ENCODE measurements at places on chromosomes 12 and 14. TPM values are rescaled to one million over a fixed set of nuclear protein-coding genes. Genes with fewer than 3 reads are reported as not detected.
A peak's percentile ranks its signal among the peaks of the same experiment; 100 is the strongest.

Gene PRB2
- not detected for total RNA-seq

DNA sequence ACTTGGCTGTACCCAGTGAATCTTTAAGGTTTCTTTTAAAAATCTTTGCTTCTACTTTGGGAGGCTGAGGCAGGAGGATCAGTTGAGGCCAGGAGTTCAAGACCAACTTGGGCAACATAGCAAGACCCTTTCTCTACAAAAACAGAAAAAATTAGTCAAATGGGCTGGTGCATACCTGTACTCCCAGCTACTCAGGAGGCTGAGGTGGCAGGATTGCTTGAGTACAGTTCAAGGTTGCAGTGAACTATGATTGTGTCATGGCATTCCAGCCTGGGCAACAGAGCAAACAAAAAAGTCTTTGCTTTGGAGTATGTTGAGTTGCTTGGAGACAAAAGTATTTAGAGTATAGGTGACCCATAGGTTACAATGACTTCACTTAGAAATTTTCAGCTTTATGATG, 6.2 kb upstream of the DDX55 start:
- no peaks in the 10 kb centered on the region for H3K27me3 ChIP-seq
- H3K36me3 ChIP-seq, result peaks cover 10% of the 10 kb centered on the region
- no peak overlapping the region for H3K4me3 ChIP-seq

Gene PIWIL1
- total RNA-seq, result not detected

Gene FBLN5
- 91.8 TPM for total RNA-seq

DNA sequence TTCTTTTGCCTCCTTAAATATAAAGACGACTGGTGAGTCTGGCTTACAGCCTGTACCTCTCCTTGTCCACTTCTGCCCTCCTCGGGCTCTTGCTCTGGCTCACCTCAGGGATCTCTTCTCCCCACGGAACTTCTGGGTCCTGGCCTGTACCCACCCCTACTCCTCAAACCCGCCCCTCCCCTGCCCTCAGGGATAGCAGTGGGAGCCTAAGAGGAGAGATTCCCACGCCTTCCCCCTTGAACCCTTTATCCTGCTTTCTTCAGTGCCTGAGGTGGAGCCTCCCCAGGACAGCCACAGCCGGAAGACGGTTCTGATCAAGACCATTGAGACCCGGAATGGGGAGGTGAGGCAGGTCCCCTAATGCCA, 2.7 kb downstream of the PRPH start:
- H3K4me3 ChIP-seq, result no peak overlapping the region
- no peaks in the 10 kb centered on the region for H3K36me3 ChIP-seq
- H3K27me3 ChIP-seq, result peaks cover 50% of the 10 kb centered on the region
- DNase-seq, result peak; percentile 32

- DNase-seq, result peak; percentile 64
- no peak overlapping the region for H3K4me3 ChIP-seq
- H3K27ac ChIP-seq, result peak overlapping the region; percentile 43
- peaks cover 19% of the 10 kb centered on the region for H3K4me1 ChIP-seq
Measured at GRCh38 chr12:88471331-88472045, 108.8 kb downstream of the KITLG start.

- H3K27me3 ChIP-seq, result no peaks in the 10 kb centered on the region
- H3K4me3 ChIP-seq, result no peak overlapping the region
Measured at GRCh38 chr12:94192506-94192905, 44.1 kb downstream of the PLXNC1 start.

DNA sequence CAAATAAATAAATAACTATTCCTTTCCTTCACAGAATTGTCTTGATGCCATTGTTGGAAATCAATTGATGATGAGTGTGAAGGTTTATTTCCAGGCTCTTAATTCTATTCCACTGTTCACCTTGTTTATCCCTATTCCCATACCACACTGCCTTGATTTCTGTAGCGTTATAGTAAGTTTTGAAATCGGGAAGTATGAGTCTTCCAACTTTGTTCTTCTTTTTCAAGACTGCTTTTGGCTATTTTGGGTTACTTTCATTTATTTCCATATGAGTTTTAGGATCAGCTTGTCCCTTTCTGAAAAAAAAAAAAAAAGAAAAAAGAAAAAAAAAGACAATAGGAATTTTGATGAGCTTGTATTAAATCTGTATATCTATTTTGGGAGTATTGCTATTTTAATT, 9.3 kb upstream of the CDK2AP1 start:
- H3K4me3 ChIP-seq, result no peak overlapping the region
- H3K27ac ChIP-seq, result no peak overlapping the region
- H3K36me3 ChIP-seq, result no peaks in the 10 kb centered on the region
- H3K27me3 ChIP-seq, result no peaks in the 10 kb centered on the region
- H3K4me1 ChIP-seq, result no peaks in the 10 kb centered on the region

Gene BCL11B
- 0.28 TPM for total RNA-seq

DNA sequence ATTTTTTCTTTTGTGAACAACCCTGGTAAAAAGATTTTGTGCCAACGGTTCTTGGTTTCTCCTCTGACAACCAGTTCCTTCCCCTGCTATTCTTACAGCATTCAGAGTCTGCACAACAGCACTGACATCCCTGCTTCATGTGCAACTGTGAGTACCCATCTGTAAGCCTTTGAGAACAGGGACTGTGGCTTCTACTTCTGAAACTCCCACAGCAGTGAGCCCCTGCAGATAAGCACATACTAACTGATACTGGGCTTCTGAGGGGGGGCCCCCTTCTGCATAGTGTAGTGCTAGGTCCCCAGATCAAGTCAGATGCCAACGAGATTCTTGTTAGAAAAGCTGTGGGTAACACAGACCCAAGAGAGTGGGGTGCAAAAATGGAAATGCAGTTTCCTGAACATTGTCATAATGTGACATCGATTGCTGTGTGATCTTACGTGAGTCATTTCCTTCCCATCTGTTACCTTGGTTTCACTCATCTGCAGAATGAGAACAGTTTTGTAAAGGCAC, 11.1 kb upstream of the NINJ2 start:
- no peak for DNase-seq
- no peaks in the 10 kb centered on the region for H3K36me3 ChIP-seq
- no peaks in the 10 kb centered on the region for H3K27me3 ChIP-seq

DNA sequence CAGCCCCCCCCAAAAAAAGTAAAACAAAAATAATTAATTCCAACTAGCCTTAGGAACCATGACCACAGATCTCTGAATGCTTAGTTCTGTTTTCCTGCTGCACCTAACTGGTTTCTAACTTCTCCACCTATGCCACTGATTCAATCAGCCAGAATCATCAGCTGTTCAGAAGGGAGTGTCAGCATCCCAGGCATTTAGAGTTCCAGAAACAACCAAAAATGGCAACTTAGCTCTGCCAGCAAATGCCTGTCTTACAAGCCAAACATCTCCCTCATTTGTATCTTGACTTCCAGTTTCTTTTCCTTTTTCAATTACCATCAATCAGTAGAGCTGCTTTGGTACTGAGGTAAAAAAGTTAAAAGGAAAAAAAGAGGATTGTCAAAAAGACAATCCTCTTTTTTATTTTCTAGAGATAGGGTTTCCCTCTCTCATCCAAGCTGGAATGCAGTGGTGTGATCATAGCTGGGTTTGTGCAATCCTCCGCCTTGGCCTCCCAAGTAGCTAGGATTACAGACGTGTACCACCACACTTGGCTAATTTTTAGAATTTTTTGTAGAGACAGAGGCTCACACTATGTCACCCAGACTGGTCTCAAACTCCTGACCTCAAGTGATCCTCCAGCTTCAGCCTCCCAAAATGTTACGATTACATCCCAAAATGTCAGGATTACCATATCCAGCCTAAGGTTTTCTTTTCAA, 45.2 kb upstream of the ISM2 start:
- H3K4me3 ChIP-seq, result no peak overlapping the region
- H3K4me1 ChIP-seq, result peaks cover 31% of the 10 kb centered on the region
- no peak overlapping the region for H3K27ac ChIP-seq
- no peaks in the 10 kb centered on the region for H3K27me3 ChIP-seq

- no peaks in the 10 kb centered on the region for H3K27me3 ChIP-seq
- H3K4me1 ChIP-seq, result no peaks in the 10 kb centered on the region
- H3K36me3 ChIP-seq, result peaks cover 29% of the 10 kb centered on the region
- no peak overlapping the region for H3K27ac ChIP-seq
Measured at GRCh38 chr14:102221026-102221425, 81.3 kb downstream of the WDR20 start.

GRCh38 chr12:93460902-93461301, 6.4 kb upstream of the MRPL42 start:
- no peaks in the 10 kb centered on the region for H3K27me3 ChIP-seq
- H3K36me3 ChIP-seq, result no peaks in the 10 kb centered on the region
- H3K4me1 ChIP-seq, result no peaks in the 10 kb centered on the region
- H3K4me3 ChIP-seq, result no peak overlapping the region

GRCh38 chr12:29149691-29150281, 708 bp downstream of the FAR2 start:
- peak overlapping the region; percentile 82 for H3K27ac ChIP-seq
- H3K4me3 ChIP-seq, result peak overlapping the region; percentile 60
- DNase-seq, result peak; percentile 68
- H3K27me3 ChIP-seq, result no peaks in the 10 kb centered on the region

DNA sequence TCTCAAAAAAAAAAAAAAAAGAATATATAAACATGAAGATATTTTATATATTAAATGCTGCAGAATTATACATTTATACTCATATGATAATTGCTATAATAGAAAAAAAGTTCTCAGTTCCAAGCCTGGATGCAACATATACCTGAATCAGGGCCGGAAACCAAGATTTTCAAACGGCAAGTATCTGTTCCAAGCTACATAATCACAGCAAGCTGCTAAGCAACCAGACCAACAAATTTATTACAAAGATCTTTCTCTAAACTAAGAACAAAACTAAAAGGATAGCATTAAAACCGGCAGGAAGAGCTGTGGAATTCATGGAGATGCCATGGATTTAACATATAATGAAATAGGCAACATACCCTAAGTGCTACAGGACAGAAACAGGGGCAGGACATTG, 7.1 kb downstream of the RACGAP1 start:
- H3K4me3 ChIP-seq, result no peak overlapping the region
- no peaks in the 10 kb centered on the region for H3K27me3 ChIP-seq
- peaks cover 18% of the 10 kb centered on the region for H3K4me1 ChIP-seq
- H3K36me3 ChIP-seq, result no peaks in the 10 kb centered on the region
- DNase-seq, result no peak

DNA sequence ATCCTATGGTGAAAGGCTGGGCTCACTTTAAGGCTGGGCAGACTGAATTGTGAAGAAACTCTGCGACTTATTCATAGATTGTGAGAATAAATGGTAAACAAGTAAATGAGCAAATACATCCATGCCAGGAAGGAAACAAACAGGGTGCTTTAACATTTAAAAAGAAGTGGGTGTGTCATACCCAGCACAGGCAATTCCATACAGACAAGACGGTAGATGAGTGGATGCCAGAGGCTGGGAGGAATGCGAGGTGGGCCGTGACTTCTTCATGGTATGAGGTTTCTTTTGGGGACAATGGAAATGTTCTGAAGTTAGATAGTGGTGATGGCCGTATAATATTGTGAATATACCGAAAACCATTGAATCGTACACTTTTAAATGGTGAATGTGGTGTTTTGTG, 49.8 kb upstream of the CDKN3 start:
- H3K4me3 ChIP-seq, result no peak overlapping the region
- H3K27ac ChIP-seq, result no peak overlapping the region
- no peaks in the 10 kb centered on the region for H3K36me3 ChIP-seq
- H3K27me3 ChIP-seq, result no peaks in the 10 kb centered on the region

GRCh38 chr14:29788093-29788492, 139.6 kb downstream of the PRKD1 start:
- H3K4me3 ChIP-seq, result no peak overlapping the region
- no peaks in the 10 kb centered on the region for H3K4me1 ChIP-seq

DNA sequence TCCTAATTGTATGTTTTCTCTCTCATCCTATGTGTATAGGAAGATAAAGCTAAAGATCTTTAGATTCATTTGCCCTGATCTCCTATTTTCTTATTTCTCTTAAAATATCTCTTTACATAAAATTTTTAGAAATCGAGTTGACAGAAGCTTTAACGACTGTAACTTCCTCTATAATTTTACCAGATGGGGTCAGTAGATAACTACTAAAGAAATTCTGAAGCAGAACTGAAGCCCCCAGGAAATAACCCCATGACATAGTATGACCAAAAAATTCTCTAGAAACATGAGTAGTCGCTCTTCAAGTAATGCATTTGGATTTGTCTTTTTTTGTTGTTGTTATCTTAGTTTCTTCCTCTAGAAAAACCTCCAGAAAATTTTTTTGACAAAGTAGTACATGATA, 288.0 kb downstream of the ERC1 start:
- H3K4me3 ChIP-seq, result no peak overlapping the region
- H3K4me1 ChIP-seq, result peaks cover 37% of the 10 kb centered on the region
- no peak for DNase-seq
- H3K36me3 ChIP-seq, result no peaks in the 10 kb centered on the region
- no peaks in the 10 kb centered on the region for H3K27me3 ChIP-seq

GRCh38 chr12:2618291-2618995, 176.3 kb upstream of the FKBP4 start:
- H3K27ac ChIP-seq, result no peak overlapping the region
- no peak for DNase-seq
- no peaks in the 10 kb centered on the region for H3K27me3 ChIP-seq
- H3K4me3 ChIP-seq, result no peak overlapping the region
- no peaks in the 10 kb centered on the region for H3K4me1 ChIP-seq

GRCh38 chr14:24784981-24785380, 151.0 kb upstream of the GZMB start:
- no peaks in the 10 kb centered on the region for H3K36me3 ChIP-seq
- no peaks in the 10 kb centered on the region for H3K27me3 ChIP-seq
- peaks cover 10% of the 10 kb centered on the region for H3K4me1 ChIP-seq
- H3K27ac ChIP-seq, result no peak overlapping the region
- H3K4me3 ChIP-seq, result no peak overlapping the region

DNA sequence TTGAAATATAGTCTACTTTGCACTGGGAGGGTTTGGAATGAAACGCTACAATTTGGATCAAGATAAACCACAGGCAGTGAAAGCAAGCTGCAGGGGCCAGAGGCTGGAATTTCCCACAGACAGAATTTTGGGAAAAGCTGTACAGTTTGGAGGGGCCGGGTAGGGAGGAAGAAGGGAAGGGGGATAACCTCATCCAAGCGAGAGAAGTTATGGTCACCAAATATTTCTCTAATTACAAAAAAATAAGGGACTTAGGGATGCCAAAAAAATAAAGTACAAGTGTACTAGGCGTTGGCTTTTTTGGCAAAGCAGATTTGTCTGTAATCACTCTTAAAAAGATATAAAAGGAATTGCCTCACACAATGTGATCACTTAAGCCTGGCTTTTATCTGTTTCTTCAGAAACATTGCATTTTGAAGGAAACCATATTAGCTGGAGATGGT, 31.2 kb upstream of the ADGRD1 start:
- no peaks in the 10 kb centered on the region for H3K36me3 ChIP-seq
- peaks cover 4% of the 10 kb centered on the region for H3K4me1 ChIP-seq
- no peak for DNase-seq
- H3K27ac ChIP-seq, result peak overlapping the region; percentile 37
- no peak overlapping the region for H3K4me3 ChIP-seq

DNA sequence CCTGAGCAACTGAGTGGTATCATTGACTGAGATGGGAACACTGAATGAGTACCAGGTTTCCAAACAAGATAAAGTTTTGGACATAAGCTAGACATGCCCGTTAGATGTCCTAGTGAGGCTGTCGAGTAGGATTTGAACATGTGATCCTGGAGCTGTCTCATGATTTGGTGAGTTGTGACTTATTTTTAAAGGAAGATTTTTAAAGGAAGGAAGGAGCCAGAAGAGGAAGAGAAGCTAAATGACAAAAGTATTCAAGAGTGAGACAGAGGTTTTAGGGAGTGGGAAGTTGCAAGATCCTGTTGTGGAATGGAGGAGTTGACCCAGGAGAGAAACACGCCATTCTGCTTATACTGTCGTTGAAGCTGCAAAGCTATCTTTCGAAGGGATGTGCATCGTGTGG, 82.1 kb downstream of the SAMD4A start:
- H3K27me3 ChIP-seq, result no peaks in the 10 kb centered on the region
- DNase-seq, result no peak
- no peaks in the 10 kb centered on the region for H3K36me3 ChIP-seq
- no peaks in the 10 kb centered on the region for H3K4me1 ChIP-seq
- H3K4me3 ChIP-seq, result no peak overlapping the region
- peak overlapping the region; percentile 96 for H3K27ac ChIP-seq

Gene HPD
- total RNA-seq, result 0.36 TPM

Data from sigmoid colon (tissue), 7 donors.